ENCODE measurements at places on chromosomes 5 and 9. TPM values are rescaled to one million over a fixed set of nuclear protein-coding genes. Genes with fewer than 3 reads are reported as not detected.
A peak's percentile ranks its signal among the peaks of the same experiment; 100 is the strongest.

DNA sequence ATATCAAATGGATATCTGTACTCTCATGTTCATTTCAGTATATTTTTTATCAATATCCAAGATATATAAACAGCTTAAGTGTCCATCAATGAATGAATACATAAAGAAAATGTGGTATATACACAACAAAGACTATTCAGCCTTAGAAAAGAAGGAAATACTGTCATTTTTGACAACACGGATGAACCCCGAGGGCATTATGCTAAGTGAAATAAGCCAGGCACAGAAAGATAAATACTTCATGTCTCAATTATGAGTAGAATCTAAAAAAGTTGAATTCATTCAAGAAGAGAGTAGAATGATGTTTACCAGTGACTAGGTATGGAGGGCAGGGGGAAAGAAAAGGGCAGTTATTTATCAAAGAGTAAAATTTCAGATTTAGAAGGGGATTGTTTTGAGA, 949.8 kb upstream of the TYRP1 start:
- H3K27me3 ChIP-seq, result no peaks in the 10 kb centered on the region
- no peak for DNase-seq
- no peak overlapping the region for H3K27ac ChIP-seq
- no peak overlapping the region for H3K4me3 ChIP-seq
- no peaks in the 10 kb centered on the region for H3K4me1 ChIP-seq

DNA sequence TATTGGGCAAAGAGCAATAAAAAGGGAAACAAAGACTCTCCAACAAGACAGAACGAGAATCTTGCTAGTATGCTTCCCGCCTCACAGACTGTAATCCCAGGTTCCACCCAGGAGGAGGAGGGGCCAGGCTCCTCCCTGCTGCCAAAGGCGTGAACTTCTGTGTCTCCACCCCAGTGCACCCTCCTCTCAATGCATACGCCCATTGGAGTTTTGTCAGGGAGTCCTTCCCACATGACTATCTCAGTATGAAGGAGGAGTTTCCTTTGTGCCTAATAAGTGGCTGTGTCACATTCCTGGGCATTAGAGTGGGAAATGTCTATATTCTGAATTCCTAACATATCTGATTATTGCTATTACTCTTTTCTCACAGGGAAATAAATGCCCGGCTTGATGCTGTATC, 106.4 kb upstream of the DHFR start:
- DNase-seq, result no peak
- no peak overlapping the region for H3K4me3 ChIP-seq
- peaks cover 7% of the 10 kb centered on the region for H3K4me1 ChIP-seq

- no peaks in the 10 kb centered on the region for H3K36me3 ChIP-seq
- DNase-seq, result no peak
- no peak overlapping the region for H3K27ac ChIP-seq
- H3K27me3 ChIP-seq, result peaks cover 11% of the 10 kb centered on the region
- H3K4me3 ChIP-seq, result peak overlapping the region; percentile 71
- H3K4me1 ChIP-seq, result peaks cover 28% of the 10 kb centered on the region
Measured at GRCh38 chr5:5141339-5141599, 1.1 kb downstream of the ADAMTS16 start.

- H3K36me3 ChIP-seq, result no peaks in the 10 kb centered on the region
- no peak for DNase-seq
- no peak overlapping the region for H3K4me3 ChIP-seq
- H3K27ac ChIP-seq, result no peak overlapping the region
- peaks cover 12% of the 10 kb centered on the region for H3K27me3 ChIP-seq
- H3K4me1 ChIP-seq, result no peaks in the 10 kb centered on the region
Measured at GRCh38 chr5:88089719-88090390, 178.8 kb downstream of the TMEM161B start.

DNA sequence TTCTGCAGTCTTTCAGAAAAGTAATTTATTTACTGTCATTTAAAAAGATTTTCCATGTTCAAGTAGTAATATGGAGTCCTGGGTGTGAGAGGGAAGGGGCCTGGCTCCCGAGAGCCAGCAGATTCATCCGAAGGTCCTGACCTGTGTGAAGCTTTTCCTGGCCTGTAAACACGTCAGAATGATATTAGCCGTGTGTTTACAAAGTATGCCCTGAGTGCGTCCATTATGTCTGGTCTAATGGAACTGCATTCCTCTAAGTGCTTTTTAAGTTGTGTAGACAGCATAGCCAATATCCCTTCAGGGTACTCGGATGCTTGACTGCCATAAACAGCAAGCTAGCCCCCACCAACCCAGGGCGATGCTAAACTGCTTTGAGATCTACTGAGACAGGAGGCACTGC, 495.2 kb downstream of the AGTPBP1 start:
- H3K4me3 ChIP-seq, result no peak overlapping the region
- H3K27me3 ChIP-seq, result peaks cover 2% of the 10 kb centered on the region
- H3K4me1 ChIP-seq, result peaks cover 7% of the 10 kb centered on the region
- no peak for DNase-seq
- H3K27ac ChIP-seq, result no peak overlapping the region

Gene C6
- not detected for total RNA-seq

GRCh38 chr5:176492431-176492830, 44.2 kb downstream of the FAF2 start:
- peaks cover 5% of the 10 kb centered on the region for H3K4me1 ChIP-seq
- H3K36me3 ChIP-seq, result peaks cover 39% of the 10 kb centered on the region
- H3K27ac ChIP-seq, result no peak overlapping the region

Gene TMOD1
- 1.3 TPM for total RNA-seq

- H3K27ac ChIP-seq, result peak overlapping the region; percentile 51
- H3K4me1 ChIP-seq, result peaks cover 43% of the 10 kb centered on the region
- H3K4me3 ChIP-seq, result no peak overlapping the region
Measured at GRCh38 chr5:139574641-139575312, 13.6 kb downstream of the UBE2D2 start.

- no peaks in the 10 kb centered on the region for H3K27me3 ChIP-seq
- no peak overlapping the region for H3K4me3 ChIP-seq
- no peaks in the 10 kb centered on the region for H3K4me1 ChIP-seq
- DNase-seq, result no peak
- peaks cover 5% of the 10 kb centered on the region for H3K36me3 ChIP-seq
Measured at GRCh38 chr9:93669958-93670207, 93.5 kb downstream of the PHF2 start.

Gene SLC34A1
- not detected for total RNA-seq

- DNase-seq, result no peak
- H3K36me3 ChIP-seq, result peaks cover 19% of the 10 kb centered on the region
- peak overlapping the region; percentile 91 for H3K27ac ChIP-seq
- H3K27me3 ChIP-seq, result no peaks in the 10 kb centered on the region
- peaks cover 73% of the 10 kb centered on the region for H3K4me1 ChIP-seq
- H3K4me3 ChIP-seq, result peak overlapping the region; percentile 89
Measured at GRCh38 chr5:177494346-177495195, 2.8 kb downstream of the PDLIM7 start.

- peaks cover 2% of the 10 kb centered on the region for H3K27me3 ChIP-seq
- no peak overlapping the region for H3K27ac ChIP-seq
- peaks cover 26% of the 10 kb centered on the region for H3K4me1 ChIP-seq
- H3K4me3 ChIP-seq, result no peak overlapping the region
- DNase-seq, result no peak
Measured at GRCh38 chr5:173554038-173554955, 62.2 kb downstream of the BOD1 start.

Data from chondrocyte (in vitro differentiated cells).